ENCODE measurements at places on chromosomes 16 and 17.

GRCh38 chr17:6940186-6940649 is 55.6 kb upstream of the ALOX12 start:
- no peak for DNase-seq

DNA sequence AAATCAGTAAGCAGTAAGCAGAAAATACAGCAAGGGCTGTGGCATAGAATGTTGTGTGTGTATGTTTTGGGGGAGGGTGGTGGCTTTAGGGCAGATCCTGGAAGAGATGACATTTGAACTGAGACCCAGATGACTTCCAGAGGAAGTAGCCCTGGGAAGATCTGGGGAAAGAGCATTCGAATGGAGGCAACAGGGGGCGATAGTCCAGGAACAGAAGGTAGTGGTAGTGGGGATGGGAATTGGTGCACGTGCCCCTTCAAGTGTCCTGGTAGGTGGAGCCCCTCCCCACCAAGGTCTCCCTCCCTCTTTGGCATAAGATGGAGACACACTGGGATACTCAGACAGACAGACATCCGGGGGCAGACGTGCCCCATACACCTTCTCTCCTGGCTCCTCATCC is 14.1 kb downstream of the ARHGEF15 start:
- no peak for DNase-seq

DNA sequence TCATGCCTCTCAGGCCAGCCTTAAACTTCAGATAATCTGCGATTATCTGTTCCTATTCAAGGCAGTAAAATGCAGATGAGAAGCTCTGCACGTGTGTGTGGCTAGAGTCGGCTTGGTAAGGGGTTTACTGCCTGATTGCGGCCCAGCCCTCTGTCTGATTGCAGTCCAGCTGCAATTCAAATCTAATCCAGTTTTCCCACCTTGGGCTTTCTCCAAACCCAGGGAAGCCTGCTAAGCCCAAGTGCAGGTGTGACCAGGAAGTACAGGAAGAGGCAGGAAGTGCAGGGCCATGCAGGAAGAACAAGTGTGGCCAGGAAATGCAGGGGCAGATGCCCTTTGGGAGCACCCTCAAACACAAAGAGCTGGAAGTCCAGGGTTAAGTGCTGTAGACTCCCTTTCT is 314.9 kb downstream of the CEP112 start:
- no peak for DNase-seq

DNA sequence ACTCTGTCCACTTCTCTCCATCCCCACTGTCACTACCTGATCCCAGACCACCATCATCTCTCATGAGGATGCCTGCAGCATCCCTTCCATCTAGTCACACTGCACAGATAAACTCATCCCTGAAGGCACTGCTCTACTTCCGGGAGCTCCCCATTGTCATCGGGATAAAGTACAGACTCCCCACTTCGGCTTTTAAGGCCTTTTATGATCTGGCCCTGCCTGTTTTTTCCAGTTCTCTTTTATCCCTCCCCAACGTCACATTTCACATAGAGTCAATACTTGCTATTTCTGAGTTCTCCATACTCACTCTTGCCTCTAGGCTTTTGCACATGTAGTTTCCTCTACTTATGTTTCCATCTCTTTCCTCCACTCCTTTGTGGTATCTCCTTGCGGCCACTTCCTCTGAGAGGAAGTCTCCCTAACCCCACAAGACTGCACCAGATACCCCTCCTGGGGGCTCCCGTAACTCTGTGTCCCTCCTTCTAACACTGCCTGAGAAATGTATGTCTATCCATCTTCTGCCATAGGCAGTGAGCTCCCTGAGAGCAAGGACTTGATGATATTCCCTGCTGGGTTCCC is 66.9 kb downstream of the COPRS start:
- DNase-seq, result no peak

DNA sequence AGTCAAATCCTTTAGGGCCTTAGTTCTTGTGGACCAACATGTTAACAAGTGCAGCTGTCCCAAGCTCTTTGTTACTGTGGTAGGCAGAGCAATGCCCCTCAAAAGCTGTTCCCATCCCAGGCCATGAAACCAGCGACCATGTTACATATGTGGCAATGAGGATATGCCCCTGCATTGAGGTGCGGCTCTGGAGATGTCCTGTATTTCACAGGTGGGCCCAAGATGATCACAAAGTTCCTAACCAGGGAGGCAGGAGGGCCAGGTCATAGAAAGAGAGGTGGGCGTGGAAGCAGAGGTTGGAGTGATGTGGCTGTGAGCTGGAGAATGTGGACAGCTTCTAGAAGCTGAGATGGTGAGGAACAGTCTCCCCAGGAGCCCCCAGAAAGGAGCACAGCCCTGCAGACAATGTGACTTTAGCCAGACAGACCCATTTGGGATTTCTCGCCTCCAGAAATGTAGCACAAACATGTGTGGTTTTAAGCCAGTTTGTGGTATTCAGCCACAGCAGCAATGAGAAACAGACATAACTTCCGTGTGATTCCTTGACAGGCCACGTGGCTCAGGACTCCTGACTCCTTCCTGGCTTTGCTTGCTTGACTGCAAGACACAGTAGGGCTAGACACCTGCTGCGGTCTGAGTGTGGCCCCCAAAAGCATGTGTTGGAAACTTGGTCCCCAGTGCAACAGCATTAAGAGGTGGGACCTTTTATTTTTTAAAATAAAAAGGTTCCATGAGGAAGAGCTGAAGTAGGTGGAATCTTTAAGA is 778.3 kb downstream of the KCNJ18 start:
- no peak for DNase-seq

GRCh38 chr17:20156196-20157000 is 147.2 kb downstream of the SPECC1 start:
- peak; percentile 72 for DNase-seq

DNA sequence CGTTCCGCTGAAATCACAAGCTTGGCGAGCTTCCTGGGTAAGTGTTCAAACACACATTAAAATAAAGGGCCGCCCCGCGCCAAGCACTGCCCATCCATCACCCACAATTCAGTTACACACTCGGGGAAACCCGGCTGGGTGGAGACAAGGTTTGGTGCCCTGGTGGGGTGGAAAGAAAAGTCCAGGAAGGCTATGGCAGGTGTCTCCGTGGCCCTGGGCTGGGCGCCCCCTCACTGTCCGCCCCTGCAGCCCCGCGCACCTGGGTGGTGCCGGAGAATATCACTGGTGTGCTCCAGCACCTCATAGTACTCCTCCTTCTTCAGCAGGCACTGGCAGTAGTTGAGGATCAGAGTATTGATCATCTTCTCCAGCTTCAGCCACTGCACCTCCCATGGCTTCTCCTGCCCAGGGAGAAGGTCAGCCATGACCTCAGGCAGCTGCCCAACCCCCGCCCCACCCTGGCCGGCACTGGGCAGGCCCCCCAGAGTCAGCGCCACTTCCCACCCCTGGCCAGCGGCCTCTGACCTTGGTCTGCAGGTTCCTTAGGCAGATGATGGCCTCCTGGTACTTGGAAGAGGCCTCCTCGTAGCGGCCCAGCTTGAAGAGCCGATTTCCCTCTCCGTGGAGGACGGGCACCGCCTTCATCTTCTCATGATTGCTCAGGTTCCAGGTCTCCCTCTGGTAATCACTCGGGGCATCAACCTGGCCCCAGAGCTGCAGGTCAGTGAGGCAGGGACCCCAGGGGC is 8.4 kb downstream of the AIPL1 start:
- no peak for DNase-seq

DNA sequence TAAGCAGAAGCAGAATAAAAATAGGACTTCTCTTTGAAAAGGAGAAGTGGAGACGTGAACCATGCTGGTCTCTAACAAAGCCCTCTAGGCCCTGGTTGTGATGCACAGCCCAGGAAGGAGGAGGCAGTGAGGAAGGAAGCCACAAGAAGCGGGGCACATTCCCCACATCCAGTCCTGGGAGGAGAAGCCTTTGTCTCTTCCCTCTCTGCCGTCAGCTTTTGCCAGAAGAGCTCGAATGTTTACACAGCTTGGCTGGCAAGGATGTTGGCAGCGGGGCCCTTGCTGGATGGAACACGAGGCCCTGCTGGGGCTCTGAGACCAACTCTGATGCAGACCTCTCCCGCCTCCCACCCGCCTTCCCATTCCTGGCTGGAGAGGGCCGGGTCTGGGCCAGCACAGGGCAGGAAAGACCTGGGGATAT is 91.3 kb downstream of the MAF start:
- DNase-seq, result no peak

GRCh38 chr16:24552705-24553246 is 13.4 kb downstream of the RBBP6 start:
- DNase-seq, result no peak

DNA sequence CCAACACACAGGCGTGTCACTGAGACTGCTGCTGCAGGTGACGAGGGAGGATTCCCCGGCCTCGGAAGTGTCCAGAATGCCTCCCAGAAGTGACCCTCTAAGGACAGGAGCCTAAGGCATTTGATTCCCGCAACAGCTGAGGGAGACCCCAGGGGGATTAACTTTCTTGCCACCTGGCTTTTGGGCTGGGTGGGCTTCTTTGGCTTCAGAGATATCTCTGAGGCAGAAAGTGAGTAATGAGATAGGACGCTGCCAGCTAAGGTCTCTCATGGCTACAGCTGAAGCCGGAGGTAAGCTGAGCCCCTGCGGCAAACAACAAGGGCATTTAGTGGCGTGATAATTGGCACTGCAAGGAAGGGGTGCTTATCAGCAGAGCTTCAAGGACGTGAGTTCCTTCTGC is 17.0 kb downstream of the DRC3 start:
- DNase-seq, result no peak

DNA sequence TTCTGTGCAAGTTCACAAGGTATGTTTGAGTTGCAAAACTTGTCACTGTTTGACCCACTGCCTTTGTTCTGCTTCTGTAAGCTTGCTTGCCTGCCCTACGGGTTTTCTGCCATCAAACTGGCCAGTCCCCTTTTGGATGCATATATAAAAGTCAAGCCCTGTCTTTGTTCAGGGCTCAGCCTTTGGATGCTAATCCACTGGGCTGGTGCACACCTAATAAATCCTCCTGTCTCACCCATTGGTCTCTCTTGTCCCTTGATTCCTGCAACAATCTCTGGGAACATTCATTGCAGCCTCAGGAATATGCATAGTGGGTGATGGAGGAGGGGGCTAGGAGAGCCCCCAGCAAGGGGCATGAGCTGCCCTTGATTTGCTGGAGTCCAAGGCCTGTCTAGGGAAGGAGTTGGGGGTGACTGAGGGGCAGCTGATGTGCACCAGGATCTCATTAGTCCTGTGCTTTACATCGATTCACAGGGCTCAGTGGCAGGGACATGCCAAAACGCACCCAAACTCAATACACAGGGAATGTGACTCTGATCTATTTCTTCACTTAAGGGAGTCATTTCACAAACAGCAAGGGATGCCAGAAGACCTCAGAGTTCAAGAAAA is 225.4 kb upstream of the NLRP1 start:
- DNase-seq, result no peak

DNA sequence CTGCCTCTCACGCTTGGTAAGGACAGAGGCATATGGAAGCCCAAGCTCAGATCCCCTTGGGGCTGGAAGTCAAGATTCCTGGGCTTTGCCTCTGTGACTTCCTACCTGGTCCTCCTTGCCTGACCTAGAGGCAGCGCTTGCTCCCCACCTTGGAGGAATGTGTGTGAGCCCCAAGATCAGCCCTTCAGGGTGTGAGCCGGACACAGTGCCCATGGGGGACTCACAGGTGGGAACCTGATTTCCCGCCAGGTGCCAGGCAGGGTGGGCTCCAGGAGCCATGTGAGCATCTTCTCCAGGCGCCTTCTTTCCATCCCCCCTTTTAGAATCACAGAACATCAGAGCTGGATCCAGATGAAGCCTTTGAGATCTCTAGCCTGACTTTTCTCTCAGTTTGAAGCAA is 10.2 kb downstream of the CD300LG start:
- DNase-seq, result no peak

DNA sequence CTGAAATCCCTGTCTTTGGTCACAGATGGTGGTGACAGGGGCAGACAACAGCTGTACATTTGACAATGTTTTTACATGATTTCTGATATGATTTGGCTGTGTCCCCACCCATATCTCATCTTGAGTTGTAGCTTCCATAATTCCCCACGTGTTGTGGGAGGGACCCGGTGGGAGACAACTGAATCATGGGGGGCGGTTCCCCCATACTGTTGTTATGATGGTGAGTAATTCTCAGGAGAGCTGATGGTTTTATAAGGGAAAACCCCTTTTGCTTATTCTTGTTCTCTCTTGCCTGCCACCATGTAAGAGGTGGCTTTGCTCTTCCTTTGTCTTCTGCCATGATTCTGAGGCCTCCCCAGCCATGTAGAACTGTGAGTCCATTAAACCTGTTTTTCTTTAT is 353.9 kb downstream of the CPPED1 start:
- DNase-seq, result no peak

GRCh38 chr16:60091529-60091928 is 1357.4 kb upstream of the GOT2 start:
- DNase-seq, result no peak

GRCh38 chr17:46813920-46814319 is 4.6 kb downstream of the WNT3 start:
- no peak for DNase-seq

- DNase-seq, result no peak
Observed at GRCh38 chr16:82452004-82452756, 174.6 kb upstream of the CDH13 start.

GRCh38 chr16:30585022-30585399 is 486 bp downstream of the ZNF785 start:
- DNase-seq, result no peak

- no peak for DNase-seq
Observed at GRCh38 chr16:75267631-75268264, 16.3 kb upstream of the BCAR1 start.

DNA sequence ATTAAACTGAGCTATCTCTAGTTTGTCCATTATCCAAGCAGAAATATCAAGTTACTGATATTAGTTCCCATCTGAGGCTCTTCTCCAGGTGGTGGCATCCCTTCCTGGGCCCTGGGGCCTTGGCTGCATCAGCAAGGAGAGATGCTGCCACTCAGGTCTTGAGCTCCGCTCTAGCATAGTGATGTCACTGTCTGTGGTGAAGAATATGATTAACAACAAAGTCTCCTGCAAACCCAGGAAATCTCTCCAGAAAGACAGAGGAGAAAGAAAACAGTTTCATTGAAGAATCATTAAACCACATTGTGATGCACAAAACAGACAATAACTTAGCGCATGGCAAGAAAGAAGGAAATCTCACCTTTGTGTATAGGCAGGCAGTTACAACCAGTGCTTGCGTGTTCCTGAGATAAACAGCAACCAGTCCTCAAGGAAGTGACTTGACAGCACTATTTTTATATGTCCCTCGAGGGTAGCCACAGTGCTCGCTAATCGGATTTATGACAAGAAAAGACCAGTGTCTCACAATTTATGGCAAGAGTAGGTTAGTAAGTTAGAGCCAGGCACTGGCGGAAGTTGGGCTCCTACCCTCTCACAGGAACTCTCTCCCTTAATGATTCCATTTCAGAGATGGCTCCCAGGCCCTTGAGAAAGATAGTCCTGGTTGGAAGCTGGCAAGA is 151.1 kb downstream of the AHSP start:
- DNase-seq, result no peak

GRCh38 chr16:84746875-84747274 is 47.1 kb downstream of the USP10 start:
- DNase-seq, result no peak

- DNase-seq, result no peak
Observed at GRCh38 chr17:82507631-82508175, 11.8 kb upstream of the FOXK2 start.

DNA sequence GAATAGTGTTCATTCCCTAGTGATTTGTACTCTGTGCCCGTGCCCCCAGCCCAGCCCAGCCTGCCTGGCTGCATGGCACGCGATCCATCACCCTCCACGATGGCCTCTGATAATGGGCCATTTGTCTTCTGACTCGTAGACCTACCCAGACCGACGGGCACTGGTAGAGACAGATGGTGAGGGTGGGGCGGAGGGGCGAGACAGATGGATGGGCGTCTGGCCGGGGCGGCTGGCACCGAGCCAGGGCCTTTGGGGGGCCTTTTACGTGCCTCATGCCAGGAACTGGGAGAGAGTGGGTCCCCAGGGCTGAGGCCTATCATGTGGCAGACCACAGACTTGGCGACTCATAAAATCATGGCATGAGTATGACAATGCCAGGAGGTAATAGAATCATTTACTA is 25.4 kb downstream of the CRHR1 start:
- no peak for DNase-seq

All from B cell (primary cell).